H7 (cell line): ENCODE measurements at places on chromosomes 11 and 22. TPM values are rescaled to one million over a fixed set of nuclear protein-coding genes. Genes with fewer than 3 reads are reported as not detected.

Gene AMPD3
- total RNA-seq: 2.2 and 3.8 TPM in 2 replicates

Gene NCAM1
- total RNA-seq: 5.7 and 7.1 TPM in 2 replicates

DNA sequence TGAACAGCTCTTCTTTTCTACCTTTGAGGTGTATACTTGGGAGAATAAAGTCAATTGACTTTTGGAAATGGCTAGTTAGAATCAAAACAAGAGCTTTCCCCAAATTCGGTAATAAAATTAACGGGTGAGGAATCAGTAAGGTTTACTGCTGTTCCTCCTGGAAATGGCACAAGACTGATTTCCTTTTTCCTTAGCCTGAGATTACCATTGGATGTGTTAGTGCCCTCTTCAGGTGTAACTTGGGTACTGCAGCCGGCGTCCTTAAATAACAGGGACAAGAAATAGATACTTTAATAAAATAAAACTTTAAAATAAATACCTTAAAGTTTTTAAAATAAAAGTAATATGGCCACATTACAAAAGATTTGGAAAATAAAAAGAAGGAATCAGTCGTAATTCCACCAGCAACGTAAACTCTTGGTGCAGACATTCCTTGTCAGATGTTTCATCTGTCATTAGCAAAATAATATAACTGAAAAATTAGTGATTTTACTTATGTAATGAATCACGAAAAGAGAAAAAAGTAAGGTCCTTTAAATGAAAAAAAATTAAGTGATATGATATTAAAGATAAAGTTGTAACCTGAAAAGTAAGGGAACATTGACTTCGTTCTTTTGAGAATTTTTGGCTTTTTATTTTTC, 29.7 kb downstream of the ZFTA start:
- peak; percentile 45 for DNase-seq

DNA sequence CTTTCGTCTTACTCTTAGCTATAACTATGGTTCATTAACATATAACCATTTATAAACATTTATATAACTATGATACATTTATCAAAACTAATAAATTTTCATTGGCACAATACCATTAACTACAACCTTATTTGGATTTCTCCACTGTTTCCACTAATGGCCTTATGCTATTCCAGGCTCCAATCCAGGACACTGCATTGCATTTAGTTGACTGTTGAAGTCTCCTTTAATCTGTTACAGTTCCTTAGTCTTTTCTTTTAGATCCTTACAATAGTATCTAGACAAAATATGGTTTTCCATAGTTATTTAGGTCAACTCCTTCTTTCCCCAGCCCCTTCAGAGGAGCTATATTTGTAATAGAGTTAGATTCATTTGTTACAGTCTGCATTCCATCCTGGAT, 47.2 kb downstream of the CCDC34 start:
- DNase-seq: no peak

- DNase-seq: no peak
Measured at GRCh38 chr11:113141010-113141409, 173.4 kb upstream of the TTC12 start.

DNA sequence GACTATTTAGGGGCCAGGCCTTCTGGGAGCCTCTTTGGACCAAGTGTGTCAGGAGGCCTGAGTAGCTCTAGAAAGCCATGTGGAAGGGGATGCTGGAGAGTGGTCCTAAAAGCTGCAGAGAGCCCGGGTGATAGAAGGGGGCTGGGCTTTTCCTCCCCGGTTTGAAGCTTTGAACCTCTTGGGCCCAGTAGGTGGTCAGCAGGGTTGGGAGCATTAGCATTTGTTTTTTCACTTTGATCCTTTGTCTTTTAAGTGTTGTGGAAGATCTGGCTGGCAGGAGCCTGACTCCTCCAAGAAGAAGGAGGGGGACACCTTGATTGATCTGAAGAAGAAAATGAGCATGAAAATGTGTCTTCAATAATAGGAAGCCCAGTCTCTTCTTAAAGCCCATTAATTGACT, 596.6 kb downstream of the INSC start:
- DNase-seq: peak; percentile 54

DNA sequence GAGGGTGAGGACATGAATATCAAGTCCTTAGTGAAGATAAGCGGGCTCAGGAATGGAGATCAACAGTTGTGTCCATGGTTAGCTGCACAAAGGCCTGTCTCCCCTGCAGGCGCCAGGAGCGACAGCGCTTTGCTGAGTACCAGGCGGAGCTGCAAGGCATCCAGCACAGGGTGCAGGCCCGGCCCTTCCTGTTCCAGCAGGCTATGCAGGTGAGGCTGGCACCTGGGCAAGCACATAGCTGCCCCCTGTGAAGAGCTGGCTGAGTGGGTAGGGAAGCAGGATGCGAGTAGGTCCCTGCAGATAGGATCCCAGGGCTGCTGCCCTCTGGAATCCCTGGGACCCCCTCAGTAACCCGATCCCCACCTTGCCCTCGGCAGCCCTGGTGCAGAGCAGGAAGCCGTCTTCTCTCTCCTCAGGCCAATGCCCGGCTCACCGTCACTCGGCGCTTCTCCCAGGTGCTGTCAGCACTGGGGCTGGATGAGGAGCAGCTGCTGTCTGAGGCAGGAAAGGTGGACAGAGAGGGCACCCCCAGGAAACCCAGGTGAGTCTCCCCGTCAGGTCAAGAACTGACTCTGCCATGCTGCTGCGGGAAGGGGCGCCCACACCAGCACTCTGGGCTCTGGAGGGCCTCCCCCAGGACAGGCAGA, 2.6 kb upstream of the SART1 start:
- peak; percentile 65 for DNase-seq

DNA sequence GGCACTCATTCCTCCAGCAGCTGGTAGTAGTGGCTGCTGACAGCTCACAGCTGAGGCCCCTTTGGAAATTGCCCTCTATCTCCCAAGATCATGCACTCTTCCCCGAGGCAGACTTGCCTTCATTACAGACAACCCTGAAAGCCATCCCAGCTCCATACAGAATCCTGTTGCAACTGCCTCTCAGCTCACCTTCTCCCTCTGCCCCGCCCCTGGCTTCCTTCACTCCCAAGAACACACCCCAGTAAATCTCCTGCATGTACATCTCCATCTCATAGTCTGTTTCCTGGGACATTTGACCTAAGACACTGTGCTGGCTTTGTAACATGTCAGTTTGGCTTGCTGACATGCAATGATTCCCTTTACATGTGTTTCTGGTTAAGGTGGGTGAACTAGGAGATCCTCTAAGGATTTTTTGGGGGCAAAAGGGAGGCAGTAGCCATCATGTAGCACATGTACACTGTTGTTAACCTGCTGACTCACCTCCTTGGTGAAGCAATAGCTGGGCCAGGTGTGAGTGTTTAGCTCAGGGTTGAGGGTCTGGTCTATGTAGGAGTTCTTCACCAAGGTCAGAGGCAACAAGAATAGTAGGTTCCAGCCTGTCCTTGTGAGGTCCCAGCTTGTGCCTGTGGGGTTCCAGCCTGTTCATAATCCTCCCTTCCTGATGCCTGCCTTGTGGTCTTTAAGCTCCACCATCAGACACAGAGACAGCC, 179.6 kb downstream of the CSNK2A3 start:
- DNase-seq: no peak

Gene TRPM5
- total RNA-seq: not detected in 2 replicates

DNA sequence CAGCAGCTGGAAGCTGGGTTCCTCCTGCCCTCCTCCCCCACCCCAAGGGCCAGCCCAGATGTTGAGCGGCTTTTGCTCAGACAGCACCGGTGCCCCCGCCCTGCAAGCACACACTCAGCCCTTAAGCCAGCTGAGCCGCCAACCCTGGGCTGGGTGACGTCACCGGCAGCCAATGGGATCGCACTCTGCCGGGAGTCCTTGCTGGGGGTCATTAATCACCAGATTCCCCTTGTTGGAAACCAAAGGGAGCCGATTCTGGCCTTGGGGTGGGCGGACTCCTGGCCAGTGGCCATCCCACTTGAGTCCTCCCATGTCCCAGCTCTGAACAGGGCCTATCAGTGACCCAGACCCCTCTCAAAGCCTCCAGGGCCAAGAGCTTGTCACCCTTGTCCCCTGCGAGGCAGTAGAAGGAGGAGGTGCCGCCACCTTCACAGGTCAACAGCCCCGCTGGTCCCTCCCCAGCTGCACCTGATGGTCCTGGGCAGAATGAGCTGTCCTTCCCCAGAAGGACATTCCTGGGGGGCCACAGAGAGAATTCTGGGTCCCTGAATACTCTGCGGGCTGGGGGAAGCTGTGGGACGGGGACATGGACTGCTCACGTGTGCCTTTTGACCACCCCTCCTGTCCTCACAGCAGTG, 7.4 kb downstream of the DUSP8 start:
- DNase-seq: peak; percentile 98

DNA sequence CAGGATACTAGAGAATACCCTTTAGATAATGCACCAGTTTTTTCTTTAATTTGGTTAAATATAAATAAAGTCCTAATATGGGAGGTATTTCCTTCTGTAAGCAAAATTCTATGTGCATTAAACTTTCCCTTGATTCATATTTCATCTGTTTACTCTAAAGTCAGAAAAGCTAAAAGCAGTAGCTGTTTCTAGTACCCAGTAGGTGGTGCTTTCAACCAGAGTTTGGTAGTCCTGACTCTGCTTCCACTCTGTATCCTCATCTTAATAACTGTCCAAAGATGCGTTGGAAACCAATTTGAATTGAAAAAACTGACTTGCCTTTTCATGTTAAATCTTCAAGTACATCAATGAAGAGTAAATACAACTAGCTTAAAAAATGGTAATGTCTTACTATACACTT, 1065.2 kb downstream of the JRKL start:
- no peak for DNase-seq

Gene SLC22A25
- total RNA-seq: 0.18 TPM in 1 of 2 replicates, not detected in the other

- no peak for DNase-seq
Measured at GRCh38 chr11:9823439-9823838, 159.6 kb downstream of the SWAP70 start.

DNA sequence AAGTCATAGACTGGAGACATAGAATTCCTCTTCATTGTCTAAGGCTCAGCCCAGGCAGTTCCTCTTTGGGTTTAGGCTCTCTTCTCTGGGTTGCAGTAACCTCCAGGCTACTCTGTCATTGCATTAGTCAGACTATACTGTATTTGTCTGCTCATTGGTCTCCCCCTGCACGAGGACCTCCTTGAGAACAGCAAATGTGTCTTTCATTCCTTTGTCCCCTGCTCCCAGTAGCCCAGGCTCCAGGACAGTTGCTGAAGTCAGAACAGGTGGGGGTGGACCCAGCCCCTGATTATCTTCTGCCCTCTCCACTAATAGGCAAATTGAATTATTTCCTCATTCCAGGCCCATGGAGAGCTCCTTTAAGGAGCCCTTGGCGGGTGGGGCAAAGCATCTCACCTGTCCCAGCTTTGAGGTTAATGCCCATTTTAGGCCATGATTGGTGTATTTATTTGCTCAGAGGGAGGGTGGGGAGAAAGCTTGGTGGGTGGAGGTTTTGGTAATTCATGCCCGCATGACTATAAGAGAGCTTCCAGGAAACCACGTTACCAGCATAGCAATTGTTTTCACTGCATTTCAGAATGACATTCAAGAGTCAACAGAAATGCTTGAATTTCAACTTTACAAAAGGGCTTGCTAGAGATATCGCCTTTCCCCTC, 40.9 kb downstream of the NAV2 start:
- DNase-seq: no peak

DNA sequence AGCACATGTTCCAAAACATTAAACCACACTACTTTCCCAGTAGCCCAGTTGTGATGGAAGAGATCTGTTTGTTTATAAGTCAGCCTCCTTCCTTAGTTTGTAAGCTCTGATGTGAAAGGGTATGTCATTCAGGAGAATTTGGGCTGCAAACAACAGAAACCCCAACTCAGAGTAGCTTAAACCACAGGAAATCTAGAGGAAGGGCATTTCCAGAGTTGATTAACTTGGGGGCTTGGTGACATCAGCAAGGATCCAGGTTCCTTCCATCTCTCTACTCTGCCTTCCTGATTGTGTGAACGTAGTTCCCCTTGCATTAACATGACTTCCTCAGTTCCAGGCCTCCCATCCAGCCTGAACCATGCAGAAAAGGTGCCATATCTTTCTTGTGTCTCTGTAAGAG, 6.5 kb upstream of the FJX1 start:
- DNase-seq: no peak

- DNase-seq: no peak
Measured at GRCh38 chr11:95486979-95487378, 256.0 kb upstream of the SESN3 start.

Gene APOC3
- total RNA-seq: not detected in 2 replicates

- no peak for DNase-seq
Measured at GRCh38 chr11:131079036-131079435, 162.8 kb upstream of the SNX19 start.

DNA sequence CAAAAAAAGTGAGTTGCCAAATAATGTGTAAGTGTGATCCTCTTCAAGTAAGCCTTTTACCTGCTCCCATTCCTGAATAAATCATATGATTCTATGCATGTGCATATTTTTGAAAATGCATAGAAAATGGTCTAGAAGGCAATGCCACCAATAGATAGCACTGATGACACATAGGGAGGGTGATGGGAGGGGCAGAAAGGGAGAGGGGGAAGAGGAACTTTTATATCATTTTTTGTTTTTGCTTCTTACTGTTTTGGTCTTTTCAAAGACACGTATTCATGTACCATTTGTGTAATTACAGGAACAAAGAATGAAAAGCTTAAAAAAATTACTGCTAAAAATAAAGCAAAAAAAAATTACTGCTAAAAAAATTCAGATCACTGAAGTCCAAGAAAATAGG, 60.8 kb downstream of the C11orf58 start:
- DNase-seq: no peak

GRCh38 chr11:8373519-8374432, 110.1 kb upstream of the LMO1 start:
- DNase-seq: no peak

- no peak for DNase-seq
Measured at GRCh38 chr22:50701428-50702154, 29.0 kb downstream of the SHANK3 start.

Gene RAB1B
- 140 and 165 TPM in 2 replicates for total RNA-seq

GRCh38 chr22:19407649-19408606, 23.6 kb downstream of the HIRA start:
- no peak for DNase-seq

DNA sequence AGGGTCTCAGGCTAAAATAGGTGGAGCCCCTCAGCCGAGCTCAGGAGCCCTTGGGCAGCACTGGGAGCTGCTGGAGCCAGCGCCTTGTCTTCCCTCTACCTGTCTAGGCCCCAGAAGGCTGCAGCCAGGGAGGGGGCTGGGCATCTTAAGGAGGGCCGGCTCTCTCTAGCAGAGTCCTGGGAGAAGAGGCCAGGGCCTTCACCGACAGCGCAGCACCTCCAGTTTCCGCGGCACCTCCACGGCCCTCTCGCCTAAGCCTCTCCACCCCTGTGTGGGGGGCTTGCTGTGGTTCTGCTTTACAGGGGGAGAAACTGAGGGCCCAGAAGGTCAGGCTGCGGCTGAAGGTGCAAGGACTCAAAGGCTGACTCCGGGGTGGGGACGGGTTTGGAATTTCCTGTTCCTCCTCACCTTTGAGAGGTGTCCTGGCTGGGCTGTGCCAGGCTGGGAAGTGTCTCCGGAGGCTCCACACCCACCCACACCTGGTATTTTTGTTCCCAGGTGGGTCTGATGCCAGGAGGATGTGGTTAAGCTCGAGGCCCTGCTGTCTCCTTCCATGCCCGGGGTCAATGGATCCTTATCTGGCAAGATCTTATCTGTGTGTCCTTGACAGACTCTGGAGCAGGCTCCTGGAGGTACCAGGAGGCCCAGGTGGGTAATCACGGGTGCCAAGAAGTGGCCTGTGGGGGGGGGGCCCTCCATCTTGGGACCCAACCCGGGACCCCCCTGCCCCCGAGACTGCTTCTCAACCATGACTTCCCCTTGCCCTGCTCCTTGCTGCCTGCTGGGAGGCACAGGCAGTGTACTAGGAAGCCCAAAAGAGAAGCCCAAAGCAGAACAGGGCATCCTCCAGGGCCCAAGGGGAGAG, 95.3 kb upstream of the FGF3 start:
- peak; percentile 20 for DNase-seq

Gene CEND1
- 0.14 TPM in 1 of 2 replicates, not detected in the other for total RNA-seq

GRCh38 chr22:17787716-17788330, 13.6 kb upstream of the BID start:
- no peak for DNase-seq
